Progenitor cell of endocrine pancreas (in vitro differentiated cells): ENCODE measurements at places on chromosomes 16 and 17. TPM values are rescaled to one million over a fixed set of nuclear protein-coding genes. Genes with fewer than 3 reads are reported as not detected.

- no peak for DNase-seq
Observed at GRCh38 chr17:21196126-21196525, 17.8 kb downstream of the TMEM11 start.

TMC8 gene
- 0.12 and 0.58 TPM in 2 replicates for total RNA-seq

CLEC19A gene
- total RNA-seq, result not detected in 2 replicates

DNA sequence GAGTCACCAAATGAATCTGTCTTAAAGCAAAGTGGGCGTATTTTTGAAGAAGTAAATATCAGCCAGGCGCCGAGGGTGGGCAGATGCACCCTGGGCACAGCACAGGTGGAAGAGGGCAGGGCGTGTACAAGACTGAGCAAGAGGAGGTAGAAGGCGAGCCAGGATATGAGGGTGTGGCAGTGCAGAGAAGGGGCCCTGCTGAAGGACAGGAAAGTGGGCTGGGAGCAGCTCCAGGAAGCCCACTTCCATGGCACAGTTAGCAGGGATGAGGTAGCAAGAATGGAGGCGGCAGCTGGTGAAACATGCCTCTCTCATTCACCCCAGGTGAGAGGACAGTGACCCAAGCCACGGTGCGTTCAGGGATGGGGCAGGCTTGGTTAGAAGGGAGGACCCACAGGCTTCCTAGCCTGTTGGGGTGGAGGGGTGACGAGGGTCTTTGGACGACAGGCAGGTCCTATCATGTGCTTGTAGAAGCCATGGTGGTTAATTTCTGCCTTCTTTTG lies 149.3 kb downstream of the CLEC16A start:
- no peak for DNase-seq

KIF2B gene
- not detected in 2 replicates for total RNA-seq

SETD6 gene
- total RNA-seq, result 33.7 and 35.4 TPM in 2 replicates

DNA sequence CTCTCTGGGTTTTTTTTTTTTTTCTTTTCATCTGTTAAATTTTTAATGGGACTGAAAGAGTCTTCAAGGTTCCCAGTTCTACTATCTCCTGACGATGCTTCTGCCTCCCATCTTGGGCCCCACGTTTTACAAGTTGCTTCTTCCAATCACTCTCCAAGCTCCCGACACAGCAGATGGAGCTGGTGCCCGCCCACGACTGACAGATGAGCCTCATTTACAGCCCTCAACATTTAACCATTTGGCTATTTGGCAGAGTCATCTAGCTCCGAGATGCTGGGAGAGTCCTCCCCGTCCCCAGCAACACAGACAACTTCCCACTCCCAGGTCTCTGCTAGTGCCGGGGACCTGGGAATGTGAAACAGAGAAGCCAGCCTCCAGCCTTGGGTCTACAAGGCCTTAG lies 276.9 kb downstream of the SHISA9 start:
- no peak for DNase-seq

DNA sequence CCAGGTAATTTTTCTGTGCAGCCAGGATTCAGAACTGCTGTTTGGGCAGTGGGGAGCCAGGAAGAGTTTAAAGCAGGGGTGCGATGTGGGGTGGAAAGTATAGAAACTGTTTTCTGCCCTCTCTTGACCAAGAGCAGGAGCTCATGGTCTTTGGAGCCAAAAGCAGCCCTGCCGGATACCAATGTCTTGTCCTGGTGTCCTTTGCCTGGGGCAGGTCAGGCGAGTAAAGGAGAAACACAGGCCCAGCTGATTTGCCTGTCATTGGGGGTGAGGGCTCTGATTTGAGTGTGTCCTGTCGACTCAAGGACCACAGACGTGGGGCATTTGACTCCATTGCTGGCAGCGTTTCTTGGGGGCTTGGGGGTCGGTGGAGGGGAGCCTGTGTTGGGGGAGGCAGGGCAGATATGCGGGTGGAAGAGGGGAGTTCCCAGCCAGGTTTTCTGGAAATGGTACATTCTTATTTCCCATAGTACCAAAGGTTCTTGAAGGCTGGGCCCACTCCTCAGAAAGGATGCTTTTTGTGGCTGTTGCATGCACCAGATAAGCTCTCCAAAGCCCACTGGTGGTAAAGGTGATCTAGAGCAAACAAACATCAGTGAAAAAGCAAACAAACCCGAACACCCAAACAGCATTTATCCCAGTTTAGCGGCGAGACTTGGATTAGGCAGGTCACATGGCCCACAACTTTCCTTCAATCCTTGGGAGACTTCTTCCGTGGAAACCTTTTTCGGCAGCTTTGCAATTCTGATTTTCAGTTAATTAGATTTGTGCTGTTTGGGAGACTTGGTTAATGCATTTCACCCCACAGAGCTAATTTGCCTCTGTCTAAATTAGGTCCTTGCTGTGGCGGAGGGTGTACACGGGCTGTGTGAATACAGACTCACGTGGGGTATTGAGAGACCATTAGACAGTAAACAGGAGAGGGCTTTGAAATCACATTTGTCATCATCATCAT lies 59.0 kb downstream of the MSI2 start:
- DNase-seq, result no peak
